Activated naive CD8-positive, alpha-beta T cell treated with anti-CD3 and anti-CD28 coated beads, Interleukin-2, amount 50 U/mL, for 16 hours (primary cell): ENCODE measurements at places on chromosomes 5 and 9.

DNA sequence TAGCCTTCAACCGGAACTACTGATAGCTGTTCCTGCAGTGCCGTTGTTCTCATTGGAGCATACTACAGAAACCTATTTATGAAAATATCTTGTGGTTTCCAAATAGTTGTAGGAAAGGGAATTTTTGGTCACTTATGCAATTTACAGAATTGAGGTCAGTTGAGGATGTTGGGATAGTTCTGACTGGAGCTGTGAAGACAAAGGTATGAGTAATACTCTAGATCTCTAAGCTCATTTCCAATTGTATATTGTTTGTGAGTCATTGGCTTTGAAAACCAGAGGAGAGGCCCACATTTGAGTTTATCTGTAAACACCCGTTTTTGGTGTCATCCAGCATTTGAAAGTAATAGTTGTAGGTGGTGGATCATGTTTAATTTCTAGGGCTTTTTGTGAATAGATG, 561.3 kb upstream of the WWC1 start:
- no peak for DNase-seq

- no peak for DNase-seq
Measured at GRCh38 chr9:14306672-14307660, 7.0 kb downstream of the NFIB start.

GRCh38 chr5:171416160-171417049, 3.0 kb upstream of the FGF18 start:
- DNase-seq: no peak

DNA sequence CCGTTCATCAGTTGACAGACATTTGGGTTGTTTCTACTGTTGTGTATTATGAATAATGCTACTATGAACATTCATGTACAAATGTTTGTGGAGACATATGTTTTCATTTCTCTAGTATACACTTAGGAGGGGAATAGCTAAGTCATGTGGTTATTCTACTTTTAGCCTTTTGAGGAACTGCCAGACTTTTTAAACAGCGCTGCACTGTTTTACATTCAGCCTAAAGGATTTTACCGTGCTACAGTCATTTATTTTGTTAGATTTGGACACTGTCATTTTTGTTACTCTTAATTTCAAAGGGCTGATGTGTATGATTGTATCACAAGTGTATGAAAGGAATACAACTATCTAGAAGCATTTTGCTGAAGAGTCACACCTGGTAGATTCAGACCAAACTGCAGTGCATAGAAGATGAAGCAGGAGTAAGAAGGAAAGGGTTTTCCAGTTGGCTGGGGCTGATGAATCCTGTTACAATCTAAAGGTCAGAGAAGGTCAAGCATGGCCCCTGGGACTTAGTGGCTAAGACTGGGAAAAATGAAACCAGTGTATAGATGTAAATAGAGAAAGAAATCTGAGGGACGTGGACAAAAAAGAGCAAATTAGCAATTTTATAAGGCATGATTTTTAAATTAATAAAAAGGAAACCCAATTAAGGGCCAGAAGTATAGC, 509.7 kb downstream of the PSAT1 start:
- DNase-seq: no peak

GRCh38 chr9:134343637-134344036, 17.4 kb downstream of the RXRA start:
- DNase-seq: no peak

DNA sequence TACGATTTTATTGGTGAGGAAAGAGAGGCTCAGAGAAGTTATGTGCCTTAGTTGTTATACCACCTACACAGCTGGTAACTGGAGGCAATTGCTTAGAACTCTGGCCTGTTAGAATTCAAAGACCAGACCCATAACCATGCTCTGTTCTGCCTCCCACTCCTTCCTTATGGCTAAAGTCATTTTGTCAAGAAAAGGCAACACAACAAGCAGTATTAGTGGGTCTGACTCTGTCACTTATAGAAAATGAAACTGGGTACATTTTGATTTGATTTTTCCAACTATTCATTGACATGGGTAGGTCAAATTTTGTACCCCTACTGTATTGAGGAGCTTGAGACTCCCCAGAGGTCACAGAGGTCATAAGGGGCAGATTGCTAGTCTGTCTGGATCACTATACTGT, 44.5 kb upstream of the NR3C1 start:
- no peak for DNase-seq

DNA sequence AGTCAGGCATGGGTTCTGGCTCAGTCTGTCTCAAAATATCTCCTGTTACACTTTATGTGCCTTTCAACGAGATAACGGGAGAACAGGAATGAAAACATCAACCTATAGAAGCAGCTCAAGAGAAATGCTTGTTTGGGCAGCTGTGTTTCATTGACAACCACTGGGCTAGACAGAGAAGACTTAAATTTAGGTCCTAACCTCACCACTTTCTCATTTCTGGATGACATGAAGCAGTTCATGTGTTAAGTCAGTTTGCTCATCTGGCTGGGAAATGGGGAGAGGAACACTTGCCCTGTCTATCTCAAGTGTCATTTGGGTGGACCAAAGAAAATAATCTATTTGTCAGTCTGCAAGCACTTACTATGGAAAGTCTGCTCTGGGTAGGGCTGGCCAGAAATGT, 66.7 kb upstream of the PCA3 start:
- no peak for DNase-seq

DNA sequence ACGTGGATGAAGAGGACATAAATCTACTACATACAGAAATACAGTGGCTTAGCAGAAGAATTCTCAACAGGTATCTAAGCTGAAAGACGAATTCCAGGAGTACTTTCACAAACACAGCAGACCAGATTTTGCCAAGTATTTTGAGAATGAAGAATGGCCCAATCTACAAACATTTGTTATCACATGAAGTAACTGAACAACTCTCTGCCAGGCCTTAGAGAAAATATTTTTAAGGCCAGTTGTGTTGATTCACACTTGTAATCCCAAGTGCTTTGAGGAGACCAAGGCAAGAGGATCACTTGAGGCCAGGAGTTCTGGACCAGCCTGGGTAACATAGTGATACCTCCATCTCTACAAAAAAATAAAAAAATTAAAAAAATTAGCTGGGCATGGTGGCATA, 14.3 kb downstream of the AGTPBP1 start:
- DNase-seq: no peak

DNA sequence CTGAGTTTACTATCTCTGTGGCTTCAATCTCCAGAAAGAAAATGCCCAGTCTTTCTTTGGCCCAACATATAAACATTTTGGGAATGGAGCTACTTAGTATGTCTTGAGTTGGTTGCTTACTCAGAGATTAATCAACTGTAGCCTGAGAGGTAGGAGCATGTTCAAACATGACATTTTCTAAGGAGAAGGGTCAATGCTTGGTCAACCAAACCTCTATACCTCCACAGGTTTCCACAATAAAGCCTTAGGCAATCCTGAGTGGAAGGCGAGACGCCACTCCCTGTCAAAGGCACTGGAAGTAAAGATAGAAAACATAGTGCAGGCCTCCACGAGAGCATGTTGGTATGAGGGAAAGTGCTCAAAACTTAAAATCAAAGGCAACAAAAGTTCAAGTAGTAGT, 411.4 kb downstream of the KCTD16 start:
- no peak for DNase-seq

DNA sequence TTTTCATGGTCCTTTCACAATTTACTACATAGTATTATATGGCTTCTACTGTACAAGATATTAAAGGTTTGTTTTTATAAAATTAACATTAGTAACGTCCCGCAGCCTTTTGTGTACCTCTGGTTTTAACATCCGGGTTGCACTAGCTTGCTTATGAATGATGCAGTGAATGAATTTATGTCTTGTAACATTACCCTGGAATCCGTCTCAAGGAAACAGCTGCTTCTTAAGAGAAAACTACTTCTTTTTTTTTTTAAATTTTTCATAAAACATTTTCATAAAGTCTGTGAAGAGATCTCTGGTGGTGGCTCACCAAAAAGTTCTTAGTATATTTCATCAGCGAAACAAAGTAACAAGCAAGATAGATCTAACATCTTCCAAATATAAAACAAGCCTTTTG, 23.6 kb downstream of the MARCHF3 start:
- DNase-seq: no peak

GRCh38 chr9:92762196-92762595, 2.4 kb downstream of the BICD2 start:
- no peak for DNase-seq

DNA sequence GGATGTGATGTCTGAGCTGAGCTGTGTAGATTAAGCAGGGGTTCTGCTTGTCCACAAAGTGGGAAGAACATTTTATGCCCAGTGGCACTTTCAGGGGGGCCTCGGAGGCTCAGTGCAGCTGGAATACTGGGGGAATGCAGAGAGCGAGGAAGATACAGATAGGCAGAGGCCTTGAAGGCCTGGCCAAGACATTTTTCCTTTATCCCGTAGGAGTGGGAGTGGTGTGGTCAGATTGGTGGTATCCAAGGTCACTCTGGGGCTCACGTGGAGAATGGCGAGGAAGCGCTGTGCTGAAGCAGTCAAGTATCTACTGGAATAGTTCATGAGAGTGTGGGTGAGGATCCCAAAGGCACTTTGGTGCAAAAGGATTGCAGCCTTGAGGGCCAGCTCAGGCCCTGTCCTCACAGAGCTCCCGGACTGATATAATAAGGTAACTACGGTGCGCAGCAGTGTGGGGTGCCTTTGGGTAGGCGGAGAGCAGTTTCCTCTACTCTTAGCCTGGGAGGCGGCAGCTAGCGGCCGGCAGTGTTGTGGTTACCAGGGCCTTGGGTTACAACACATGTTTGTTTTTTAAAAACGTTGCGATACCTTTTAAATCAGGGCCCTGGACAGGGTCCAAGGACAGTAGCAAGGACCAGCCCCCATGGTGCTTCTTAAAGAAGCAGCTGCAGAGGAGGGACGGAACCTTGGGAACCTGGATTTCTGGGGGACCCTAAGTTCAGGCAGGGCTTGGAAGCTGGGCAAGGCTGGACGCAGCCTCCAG, 10.8 kb upstream of the CCDC69 start:
- DNase-seq: no peak

GRCh38 chr5:84549054-84549453, 164.4 kb upstream of the EDIL3 start:
- no peak for DNase-seq

GRCh38 chr9:130181678-130182380, 9.6 kb downstream of the NCS1 start:
- no peak for DNase-seq

- no peak for DNase-seq
Measured at GRCh38 chr9:2356041-2356790, 265.4 kb upstream of the VLDLR start.

GRCh38 chr5:11898-12297, 80.1 kb upstream of the PLEKHG4B start:
- no peak for DNase-seq

DNA sequence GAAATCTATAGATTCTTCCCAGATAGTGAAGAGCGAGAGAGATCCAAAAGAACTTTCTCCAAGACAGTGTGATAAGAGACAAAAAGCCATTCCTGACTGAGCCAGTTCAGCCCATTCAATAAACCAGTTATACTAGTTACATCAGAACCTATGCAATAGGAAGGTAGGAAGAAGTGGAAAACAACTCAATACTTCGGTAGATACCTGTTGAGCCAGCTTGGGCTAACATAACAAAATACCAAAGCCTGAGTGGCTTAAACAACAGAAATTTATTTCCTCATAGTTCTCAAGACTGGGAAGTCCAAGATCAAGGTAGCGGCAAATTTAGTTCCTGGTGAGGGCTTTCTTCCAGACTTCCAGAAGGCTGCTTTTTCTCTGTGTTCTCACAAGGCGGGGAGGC, 214.5 kb upstream of the GRAMD2B start:
- DNase-seq: no peak

GRCh38 chr5:133602835-133603380, 9.4 kb downstream of the FSTL4 start:
- DNase-seq: no peak

DNA sequence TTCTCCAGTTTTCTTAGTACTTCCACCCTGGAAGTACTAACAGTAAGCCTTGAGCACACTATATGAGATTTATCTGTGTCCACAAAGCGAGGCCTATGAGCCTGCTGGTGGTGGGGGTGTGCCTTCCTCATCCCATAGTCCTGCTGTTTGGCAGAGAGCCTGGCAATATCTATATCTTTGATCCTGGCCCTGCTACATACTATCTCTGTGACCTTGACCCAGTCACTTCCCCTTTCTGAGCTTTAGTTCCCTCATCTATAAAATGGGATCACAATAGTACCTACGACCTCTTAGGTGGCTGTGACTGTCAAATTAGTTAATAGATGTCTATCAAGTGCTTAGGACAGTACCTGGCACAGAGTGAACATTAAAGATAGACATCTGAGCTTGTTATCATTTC, 114.6 kb upstream of the SAP30L start:
- DNase-seq: no peak

GRCh38 chr9:113570749-113571711, 107.5 kb downstream of the RGS3 start:
- no peak for DNase-seq

DNA sequence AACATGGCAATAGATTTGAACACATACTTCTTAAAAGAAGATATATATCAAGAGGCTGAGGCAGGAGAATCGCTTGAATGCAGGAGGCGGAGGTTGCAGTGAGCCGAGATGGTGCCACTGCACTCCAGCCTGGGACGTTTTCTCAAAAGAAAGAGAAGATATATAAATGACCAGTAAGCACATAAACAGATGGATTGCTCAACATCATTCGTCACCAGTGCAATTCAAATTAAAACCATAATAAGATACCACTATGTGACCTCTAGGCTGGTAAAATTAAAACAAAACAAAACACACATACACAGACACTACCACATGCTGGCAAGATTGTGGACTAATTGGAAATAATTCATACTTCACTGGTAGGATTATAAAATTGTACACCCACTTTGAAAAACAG, 5.3 kb upstream of the TXN start:
- DNase-seq: no peak

- no peak for DNase-seq
Measured at GRCh38 chr5:118616281-118616680, 372.1 kb downstream of the DTWD2 start.

DNA sequence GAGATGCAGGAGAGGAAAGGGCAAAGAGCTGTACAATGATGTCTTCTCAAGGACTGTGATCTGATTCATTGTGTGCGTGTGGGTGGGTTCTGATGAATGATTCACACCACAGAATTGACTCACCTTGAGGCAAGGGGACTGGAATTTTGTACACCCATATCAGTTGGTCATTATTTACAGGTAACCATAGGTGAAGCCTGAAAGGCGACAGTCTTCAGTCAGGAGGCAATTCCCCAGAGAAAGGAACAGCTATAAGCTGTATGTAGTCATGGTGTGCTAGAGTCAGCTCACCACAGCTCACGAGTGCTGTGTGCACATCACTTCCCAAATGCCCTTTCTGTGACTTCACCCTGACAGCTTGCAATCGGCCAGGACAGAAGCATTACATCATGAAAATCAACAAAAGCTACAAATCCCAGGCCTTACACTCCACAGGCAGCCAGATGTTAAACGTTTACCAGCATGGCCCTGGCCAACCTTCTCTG, 87.6 kb upstream of the RPS23 start:
- DNase-seq: peak; percentile 7

DNA sequence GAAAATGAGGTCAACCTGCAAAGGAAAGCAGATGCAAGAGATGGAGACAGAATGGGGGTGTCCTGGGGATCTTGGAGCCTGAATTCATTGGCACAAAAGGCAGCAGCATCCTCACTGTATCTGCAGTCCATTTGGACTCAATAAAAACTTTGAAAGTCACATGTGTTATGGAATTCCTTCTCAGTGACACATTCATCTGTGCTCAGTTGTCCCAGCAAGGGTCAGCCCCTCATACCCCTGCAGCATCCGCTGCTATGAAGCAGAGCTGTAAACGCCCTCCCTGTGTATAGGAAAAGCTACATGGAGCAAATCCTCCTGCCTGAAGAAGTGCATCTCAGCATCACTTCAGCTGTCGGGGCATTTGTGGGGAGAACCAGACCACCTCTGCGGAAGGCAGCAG, 14.5 kb upstream of the RARS1 start:
- no peak for DNase-seq

GRCh38 chr5:67897980-67898379, 317.6 kb upstream of the PIK3R1 start:
- DNase-seq: no peak
